ENCODE measurements at places on chromosomes 7 and 10.

- DNase-seq: no peak
Measured at GRCh38 chr7:140898786-140899536, 25.8 kb downstream of the BRAF start.

DNA sequence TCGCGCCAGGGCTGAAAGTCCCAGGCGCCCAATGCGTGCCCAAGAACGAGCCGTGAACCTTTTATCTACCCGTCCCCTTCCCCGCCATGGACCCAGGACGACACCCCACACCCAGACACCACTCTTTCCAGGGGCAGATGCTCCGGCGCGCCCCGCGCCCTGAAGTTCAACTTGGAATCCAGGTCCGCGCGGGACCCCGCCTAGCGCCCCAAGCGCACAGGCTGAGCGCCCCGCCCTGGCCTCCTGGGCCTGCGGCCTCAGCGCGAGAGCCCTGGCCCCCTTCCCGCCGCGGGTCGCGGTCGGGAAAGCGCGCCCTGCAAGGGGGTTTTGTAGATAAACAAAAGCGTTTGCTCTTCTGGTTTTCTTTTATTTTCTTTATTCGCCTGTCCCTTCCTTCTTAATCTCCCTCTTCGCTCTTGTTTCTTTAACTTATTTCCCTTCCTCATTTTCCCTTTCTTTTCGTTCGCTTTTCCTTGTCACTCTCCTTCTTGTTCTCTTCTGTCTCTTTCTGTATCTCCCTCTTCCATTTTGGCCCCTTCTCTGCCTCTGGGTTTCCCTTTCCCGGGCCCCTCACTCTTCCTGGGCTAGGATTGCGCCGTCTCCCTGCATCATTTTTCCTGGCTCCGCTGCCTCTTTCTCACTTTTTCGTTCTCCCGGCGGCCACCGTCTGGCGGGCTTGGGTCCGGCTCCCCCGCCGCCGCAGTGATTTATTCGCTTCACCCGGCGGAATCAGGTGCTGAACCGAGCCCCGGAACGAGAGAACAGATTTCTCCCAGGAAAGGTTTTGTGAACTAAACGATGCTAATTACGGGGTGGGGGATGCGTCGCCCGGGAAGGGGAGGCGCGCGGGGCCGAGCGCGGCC, 15.3 kb upstream of the PAX2 start:
- no peak for DNase-seq

GRCh38 chr7:25289518-25289917, 61.2 kb upstream of the NPVF start:
- no peak for DNase-seq

DNA sequence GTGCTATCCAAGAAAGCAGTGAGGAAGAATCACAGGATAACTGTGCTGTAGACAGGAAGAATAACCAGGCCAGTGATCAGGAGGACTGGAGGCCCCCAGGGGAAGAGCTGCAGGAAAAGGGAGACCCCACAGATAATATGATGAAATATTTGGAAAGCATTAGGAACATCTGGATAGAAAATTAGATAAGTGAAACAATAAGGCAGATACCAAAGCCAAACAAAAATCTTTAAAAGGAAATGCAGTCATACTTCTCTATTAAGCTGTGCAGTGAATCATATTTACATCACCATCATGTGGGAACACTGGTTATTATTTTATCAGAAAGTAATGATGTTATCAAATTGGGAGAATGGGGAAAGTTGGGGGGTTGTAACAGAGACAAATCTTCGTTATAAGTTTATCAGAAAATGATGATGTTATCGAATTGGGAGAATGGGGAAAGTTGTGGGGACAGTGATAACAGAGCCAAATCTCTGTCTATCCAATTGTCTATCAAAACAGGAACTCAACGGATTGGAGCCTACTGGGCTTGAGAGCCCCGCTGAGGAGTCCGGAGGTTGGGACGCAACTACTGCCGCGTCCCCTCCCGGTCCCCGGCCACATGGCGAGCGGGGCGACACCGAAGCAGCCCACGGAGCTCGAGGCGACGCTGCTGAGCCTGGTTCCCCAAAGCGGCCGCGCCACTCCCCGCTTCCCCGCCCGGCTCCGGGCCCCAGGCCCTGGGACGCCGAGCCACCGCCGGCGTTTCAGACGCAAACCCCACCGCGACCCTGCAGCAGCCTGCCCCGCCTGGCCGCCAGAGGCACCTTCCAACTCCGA, 14.0 kb upstream of the RALA start:
- DNase-seq: no peak

DNA sequence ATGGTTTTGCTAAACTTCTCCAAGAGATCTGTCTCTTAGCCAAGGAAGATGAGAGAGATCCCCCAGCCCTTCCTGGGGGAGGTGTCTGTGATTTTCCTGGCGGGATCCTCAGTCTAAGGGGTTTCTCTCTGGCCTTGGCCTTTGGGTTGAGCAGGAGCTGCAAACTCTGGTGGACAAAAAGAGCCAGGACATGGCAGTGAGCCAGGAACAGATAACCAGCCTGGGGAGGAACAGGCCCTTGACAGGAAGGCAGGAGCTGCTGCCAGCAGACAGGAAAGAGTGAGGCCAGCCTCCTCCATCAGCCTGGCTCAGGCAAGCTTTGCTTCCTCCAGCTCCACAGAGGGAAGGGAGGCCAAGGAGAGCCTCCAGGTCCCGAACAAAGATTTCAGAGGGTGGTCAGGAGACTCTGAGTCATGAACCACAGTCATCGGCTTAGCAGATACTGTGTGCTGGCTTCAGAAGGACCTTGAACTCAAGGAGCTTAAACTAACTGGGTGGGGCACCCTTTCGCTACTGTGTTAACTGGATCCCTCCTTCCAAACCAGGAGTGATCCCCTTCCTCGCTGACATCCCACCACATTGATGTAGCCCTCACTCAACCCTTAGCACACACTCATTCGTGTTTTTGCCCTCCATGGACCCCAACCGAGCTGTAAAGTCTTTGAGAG, 34.7 kb downstream of the DDIT4 start:
- DNase-seq: no peak

GRCh38 chr10:132276179-132276675, 31.5 kb downstream of the STK32C start:
- no peak for DNase-seq

- no peak for DNase-seq
Measured at GRCh38 chr7:133052401-133052756, 29.5 kb downstream of the CHCHD3 start.

DNA sequence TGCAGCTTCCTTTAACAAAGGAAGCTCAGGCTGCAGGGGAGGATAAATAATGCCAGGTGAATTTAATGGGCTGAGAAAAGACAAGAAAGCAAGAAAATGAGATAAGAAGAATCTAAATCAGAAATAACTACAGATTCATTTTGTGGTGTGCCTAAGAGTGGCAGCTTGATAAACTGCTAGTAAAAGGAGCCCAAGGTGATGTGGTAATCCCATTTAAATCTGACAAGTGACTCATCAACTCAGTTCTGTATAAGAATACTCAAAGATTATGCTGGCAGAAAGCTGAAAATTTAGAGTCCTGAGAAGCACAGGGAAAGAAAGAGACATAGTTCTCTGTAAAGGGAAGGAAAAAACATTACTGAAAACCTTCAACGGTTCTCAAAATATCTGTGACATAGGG, 109.4 kb upstream of the PDE1C start:
- no peak for DNase-seq

GRCh38 chr10:299512-299911, 164.3 kb downstream of the ZMYND11 start:
- no peak for DNase-seq

DNA sequence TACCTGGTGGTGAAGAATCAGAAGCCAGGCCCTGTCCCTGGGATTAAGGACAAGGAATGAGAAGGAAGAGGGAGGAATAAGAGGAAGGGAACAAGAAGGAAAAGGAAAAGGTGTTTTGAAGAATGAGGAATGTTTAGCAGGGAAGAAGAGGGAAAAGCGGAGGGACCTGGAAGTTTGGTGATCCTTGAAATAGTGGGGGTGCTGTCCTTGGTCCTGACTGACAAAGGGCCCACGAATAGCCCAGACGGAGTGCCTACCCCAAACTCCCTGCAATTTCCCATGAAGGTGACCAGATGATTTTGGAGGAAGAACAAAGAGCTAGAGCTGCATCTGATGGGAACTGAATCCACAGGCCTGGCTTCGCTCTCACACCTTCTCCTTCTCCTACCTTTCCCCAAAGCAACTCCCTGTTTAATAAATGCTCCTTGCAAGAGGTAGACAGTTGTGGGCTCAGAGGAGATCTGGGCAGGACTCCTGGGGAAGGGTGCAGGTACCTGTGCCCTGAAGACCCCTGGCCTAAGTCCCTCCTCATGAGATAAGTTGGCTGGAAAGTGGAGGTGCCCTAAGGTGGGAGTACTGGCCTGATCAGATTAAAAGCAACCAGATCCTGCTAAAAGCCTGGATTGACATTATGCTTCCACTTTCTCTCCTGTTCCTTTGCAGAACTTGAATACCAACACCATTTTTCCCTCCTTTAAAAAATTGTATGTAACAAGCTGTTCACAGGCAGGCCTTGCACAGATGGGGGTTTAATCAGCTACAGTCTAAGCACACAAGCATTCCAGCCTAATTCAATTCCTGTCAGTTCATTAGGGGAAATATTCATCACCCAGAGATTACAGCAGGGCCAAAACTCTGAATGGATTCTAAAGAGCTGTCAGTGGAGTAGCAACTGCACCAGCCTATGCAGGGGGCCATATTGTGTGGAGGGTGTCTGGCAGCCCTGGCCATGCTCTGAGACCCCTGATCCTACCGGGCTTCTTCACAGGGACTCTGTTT, 19.4 kb downstream of the KAZALD1 start:
- no peak for DNase-seq

- DNase-seq: no peak
Measured at GRCh38 chr7:20314198-20314597, 16.5 kb upstream of the ITGB8 start.

DNA sequence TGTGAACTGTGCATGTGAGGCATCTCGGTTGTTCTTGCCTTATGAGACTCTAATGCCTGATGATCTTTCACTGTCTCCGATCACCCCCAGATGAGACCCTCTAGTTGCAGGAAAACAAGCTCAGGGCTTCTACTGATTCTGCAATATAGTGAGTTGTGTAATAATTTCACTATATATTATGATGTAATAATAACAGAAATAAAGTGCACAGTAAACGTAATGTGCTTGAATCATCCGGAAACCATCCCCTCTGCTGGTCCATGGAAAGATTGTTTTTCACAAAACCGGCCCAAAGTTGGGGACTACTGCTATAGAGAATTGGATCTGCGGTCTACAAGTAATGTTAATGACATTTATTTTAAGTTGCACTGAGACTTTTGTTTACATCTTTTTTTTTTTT, 126.7 kb downstream of the TPST1 start:
- no peak for DNase-seq

GRCh38 chr10:97791824-97792721, 20.3 kb upstream of the SFRP5 start:
- peak; percentile 16 for DNase-seq

DNA sequence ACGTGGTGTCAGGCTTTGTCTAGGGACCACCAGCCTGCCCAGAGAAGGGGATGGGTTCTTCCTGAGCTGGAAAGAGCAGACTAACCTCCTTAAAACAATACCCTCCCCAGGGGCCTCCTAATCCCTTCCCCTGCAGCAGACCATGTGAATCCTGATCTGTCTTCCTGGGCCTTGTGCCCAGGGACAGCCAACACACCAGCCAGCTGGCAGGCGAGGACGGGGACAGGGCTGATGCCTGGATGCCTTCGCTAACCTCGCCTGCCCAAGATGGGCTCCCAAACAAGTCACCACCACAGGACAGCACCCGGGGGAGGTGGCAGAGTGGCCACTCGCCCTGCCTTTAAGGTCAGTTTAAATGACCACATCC, 17.6 kb downstream of the PODXL start:
- DNase-seq: no peak

- peak; percentile 46 for DNase-seq
Measured at GRCh38 chr10:97072851-97073665, 112.7 kb downstream of the SLIT1 start.

DNA sequence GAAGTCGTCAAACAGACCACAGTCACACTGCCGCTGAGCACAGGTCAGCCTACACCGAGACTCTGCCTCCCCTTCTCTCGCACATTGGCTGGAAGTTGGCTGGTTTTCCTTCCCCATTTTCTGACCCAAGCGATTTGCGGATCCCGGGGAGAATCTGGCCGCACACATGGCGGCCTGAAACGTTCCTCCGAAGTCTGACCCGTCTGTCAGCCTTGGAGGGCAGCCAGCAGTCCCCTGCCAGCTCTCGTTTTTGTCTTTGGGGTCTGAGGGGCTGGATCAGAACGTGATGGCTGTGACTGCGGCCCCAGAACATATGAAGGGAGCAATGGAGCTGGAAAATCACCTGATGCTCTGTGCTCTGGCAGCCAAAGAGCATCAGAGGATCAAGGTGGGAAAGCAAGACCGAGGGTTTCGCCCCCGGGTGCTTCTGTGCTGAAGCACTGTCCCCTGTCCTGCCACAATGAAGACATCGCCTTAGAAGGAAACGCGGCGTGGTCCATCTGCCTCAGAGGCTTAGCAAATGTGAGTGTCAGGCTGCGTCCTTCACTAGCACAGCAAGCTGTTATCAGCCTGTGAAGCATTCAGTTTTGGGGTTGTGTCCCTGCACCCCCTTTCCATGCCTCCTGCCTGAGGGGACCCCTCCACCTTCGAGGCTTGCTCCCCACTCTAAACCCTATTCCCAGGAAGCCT, 119.3 kb upstream of the SHH start:
- DNase-seq: no peak

DNA sequence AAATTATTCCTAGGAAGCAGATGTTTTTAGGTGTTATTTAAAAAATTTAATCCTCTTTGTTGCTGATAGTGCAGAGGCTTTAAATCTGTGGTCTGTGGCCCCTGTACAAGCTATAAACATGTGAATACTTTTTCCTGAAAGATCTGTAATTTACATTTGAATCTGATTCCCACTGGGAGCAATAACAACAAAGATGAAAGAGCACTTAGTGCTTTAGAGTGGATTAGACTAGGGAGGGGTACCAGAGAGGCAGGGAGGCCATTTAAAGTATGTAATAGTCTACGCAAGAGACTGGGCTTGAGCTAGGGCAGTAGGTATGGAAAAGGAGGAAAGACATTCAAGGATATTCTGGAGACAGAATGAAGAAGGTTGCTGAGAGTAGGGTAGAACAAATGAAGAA, 19.1 kb downstream of the BTRC start:
- DNase-seq: no peak

- DNase-seq: no peak
Measured at GRCh38 chr10:125936331-125936730, 40.0 kb downstream of the FANK1 start.

- no peak for DNase-seq
Measured at GRCh38 chr10:47245731-47246350, 54.2 kb upstream of the GDF10 start.

GRCh38 chr10:103712146-103712545, 143.2 kb downstream of the SH3PXD2A start:
- DNase-seq: no peak
